ENCODE measurements at places on chromosomes 2 and 18. TPM values are rescaled to one million over a fixed set of nuclear protein-coding genes. Genes with fewer than 3 reads are reported as not detected.

RRM2 gene
- 60.6 TPM for total RNA-seq

MAB21L4 gene
- total RNA-seq, result not detected

FBLN7 gene
- total RNA-seq, result 1.8 TPM

DUSP2 gene
- 0.40 TPM for total RNA-seq

PDK1 gene
- 62.9 TPM for total RNA-seq

MARCHF4 gene
- total RNA-seq, result 1.0 TPM

GAL3ST2 gene
- 0.64 TPM for total RNA-seq

CREG2 gene
- 0.91 TPM for total RNA-seq

ABHD3 gene
- total RNA-seq, result 4.1 TPM

CCDC74A gene
- total RNA-seq, result 17.2 TPM

ARHGAP15 gene
- total RNA-seq, result 1.4 TPM

HOXD9 gene
- not detected for total RNA-seq

G6PC2 gene
- total RNA-seq, result not detected

ATP6V1B1 gene
- total RNA-seq, result 0.40 TPM

SERPINB5 gene
- 1.8 TPM for total RNA-seq

SLC40A1 gene
- 2.3 TPM for total RNA-seq

IL36RN gene
- not detected for total RNA-seq

ANKRD53 gene
- 1.3 TPM for total RNA-seq

SYT4 gene
- not detected for total RNA-seq

KLF11 gene
- total RNA-seq, result 5.7 TPM

UPP2 gene
- not detected for total RNA-seq

VSNL1 gene
- not detected for total RNA-seq

POMC gene
- total RNA-seq, result 5.6 TPM

CNGA3 gene
- total RNA-seq, result not detected
